Activated CD4-positive, CD25-positive, alpha-beta regulatory T cell treated with anti-CD3 and anti-CD28 coated beads, Interleukin-2, amount 50 U/mL, for 72 hours (primary cell): ENCODE measurements at places on chromosomes 11 and 22.
A peak's percentile ranks its signal among the peaks of the same experiment; 100 is the strongest.

GRCh38 chr11:46601129-46601528 is 7.3 kb upstream of the AMBRA1 start:
- DNase-seq, result no peak

GRCh38 chr22:33014621-33015020 is 43.6 kb downstream of the SYN3 start:
- DNase-seq, result no peak

GRCh38 chr11:2521733-2522630 is 77.2 kb downstream of the KCNQ1 start:
- DNase-seq, result no peak

DNA sequence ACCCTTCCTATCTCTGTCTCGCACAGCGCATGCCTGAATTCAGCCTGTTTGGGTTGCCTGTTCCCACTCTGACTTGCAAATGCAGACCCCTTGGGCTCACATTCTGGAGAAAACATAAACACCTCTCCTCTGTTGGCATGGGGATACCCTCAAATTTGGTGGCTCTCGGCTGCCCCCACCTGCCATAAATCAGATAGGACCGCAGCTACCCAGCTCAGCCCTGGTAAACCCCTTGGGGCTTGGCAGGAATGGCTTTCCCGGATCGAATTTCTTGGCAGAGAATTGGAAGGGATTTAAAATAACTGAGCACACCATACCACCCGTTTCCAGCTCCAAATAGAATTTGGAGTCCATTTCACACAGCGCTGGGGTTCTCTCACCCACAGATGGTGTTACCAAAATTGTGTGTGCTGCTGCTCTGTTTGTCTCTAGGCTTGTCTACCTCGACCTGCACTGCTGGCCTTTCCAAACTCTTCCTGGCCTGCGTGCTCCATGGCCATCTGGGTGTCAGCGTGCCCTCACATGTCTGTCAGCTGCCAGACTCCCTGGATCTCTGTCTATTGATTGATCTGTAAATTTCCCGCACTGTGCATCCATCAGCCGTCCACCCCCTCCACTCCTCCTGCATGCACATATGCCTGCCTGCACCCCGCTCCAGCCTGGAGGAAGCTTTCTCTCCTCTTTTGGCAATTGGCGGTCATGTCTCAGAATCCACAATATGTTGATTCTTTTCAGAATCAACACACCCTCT is 134.0 kb downstream of the NTM start:
- DNase-seq, result no peak

GRCh38 chr11:34986883-34987520 is 70.6 kb downstream of the PDHX start:
- DNase-seq, result no peak

GRCh38 chr11:126032375-126032774 is 30.3 kb downstream of the CDON start:
- no peak for DNase-seq

GRCh38 chr11:460331-461199 is 10.5 kb downstream of the PTDSS2 start:
- DNase-seq, result no peak

DNA sequence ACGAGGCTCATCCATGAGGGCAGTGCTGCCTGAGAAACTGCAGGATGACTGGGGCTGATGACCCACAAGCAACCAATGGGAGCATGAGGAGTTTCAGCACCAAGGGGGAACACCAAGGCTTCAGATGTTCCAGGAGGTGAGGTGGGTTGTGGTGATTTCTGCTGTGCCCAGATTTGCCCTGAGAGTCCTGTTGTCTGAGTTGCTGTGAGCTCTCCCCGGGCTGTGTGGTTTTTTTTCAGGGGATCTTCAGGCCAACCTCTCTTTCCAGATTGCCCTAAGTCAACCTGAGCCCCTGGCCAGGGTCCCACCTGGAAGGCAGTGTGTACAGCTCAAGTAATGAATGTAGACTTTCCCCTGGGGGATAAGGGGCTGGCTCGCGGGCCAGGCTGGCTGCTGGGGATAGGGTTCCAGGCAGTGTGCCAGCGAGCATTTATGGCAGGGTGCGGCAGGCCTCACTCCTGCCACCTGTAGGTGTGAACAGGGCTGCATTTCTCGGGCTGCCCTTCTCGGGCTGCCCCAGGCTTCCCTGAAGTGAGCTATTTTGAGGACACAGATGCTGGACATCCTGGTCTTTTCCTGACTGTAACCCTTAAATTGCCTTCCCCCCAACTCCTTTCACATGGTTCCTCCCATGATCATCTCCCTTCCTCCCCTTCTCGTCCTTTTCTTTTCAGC is 9.8 kb downstream of the SLC22A6 start:
- no peak for DNase-seq

DNA sequence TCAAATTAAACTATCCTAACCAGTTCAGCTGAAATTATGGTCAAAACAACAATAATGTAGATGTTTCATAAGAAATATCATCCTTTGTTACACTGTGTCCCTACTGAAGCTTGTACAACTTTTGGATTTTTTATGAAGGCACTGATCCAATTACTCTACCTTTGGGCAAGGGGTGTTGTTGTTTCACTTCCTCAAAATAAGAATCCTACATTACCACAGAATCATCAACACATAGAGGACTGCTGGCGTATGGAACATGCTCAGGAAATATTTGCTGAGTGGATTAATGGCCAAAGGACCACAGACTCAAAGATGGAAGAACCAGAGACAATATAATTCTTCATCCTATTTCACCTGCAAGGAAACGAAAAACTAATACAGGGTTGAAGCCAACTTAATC is 907.5 kb upstream of the CCDC90B start:
- no peak for DNase-seq

DNA sequence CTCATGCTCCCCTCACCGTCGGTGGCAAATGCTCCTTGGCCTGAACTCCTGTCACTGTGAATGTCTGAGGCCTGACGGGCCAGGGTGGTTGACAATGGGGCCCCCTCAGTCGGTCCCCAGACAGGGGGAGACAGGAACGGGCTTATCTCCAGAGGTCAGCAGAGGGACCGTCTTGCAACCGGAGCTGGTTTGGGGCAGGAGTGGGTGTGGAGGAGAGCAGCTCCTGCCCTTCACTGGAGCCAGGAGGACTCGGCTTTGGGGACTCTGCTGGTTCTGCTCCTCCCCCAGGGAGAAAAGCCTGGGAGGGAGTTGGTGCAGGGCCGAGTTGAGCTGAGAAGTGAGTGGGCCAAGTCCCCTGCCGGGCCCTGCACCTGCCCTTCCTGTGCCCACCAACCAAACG is 354.4 kb downstream of the BRD1 start:
- no peak for DNase-seq

- no peak for DNase-seq
These were observed 206.7 kb downstream of the SBF2 start for GRCh38 chr11:10087186-10087922.

DNA sequence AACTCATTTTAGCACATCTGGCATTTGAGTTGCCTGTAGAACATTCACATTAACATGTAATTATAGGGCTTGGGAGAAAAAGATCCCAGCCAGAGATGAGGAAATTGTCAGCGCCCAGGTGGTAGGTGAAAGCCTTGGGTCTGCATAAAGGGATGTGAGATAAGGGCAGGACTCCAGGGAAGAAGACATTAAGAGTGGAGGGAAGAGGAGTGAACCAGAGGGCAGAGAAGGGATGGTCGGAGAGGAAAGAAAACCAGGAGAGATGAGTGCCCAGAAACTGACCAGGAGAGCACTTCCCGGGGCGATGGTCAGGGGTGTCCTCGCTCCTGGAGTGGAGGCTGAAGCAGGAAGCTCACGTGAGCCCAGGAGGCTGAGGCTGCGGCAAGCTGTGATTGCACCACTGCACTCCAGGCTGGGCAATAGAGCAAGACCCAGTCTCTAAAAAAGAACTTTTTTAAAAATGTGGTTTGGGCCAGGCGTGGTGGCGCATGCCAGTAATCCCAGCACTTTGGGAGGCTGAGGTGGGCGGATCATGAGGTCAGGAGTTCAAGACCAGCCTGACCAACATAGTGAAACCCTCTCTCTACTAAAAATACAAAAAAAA is 20.3 kb upstream of the DGKZ start:
- no peak for DNase-seq

DNA sequence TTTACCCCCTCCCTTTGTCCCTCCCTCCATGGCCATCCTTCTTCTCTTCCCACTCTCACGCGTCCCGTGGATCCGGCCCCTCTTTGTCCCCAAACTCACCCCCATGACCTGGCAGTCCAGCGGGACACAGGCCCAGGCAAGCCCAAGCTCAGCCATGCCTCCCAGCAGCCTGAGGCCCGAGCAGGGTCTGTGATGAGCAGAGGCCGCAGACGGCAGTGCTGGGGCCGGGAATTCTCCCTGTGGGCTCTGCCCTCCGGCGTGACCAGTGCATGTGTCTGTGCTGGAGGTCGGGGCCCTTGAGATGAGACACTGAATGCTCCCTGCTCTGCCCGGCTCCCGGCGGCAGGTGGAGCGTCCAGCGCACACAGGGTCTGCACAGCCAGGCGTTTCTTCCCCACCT is 237.9 kb downstream of the BRD1 start:
- no peak for DNase-seq

- peak; percentile 57 for DNase-seq
These were observed at the start of gene LRRC32 for GRCh38 chr11:76670485-76671236. TSS of gene LRRC32 (minus strand) at chr11:76670747. CDS start at chr11:76665954, 4,793 bp downstream.

GRCh38 chr22:25573841-25574240 is 9.4 kb downstream of the GRK3 start:
- DNase-seq, result no peak

DNA sequence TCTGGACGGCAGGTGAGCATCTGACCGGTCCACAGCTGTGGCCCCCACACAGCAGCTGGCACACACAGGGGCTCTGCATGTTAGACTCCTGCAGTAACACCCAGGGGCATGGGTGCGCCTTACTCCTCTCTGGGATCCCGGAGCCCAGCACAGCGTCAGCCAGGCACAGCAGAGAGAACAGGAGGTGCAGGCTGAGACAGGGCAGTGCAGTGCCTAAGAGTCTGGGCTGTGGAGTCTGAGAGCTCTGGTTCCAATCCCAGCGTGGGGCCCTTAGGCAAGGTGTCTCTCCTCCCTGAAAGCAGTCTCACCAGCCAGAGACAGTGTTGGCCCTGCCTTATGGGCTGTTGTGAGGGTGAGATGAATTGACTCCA is 2.3 kb downstream of the NUDT8 start:
- DNase-seq, result no peak

- DNase-seq, result no peak
These were observed 8.2 kb upstream of the SYT8 start for GRCh38 chr11:1826552-1827094.

GRCh38 chr22:38429499-38430068 is 25.4 kb downstream of the KCNJ4 start:
- DNase-seq, result no peak

DNA sequence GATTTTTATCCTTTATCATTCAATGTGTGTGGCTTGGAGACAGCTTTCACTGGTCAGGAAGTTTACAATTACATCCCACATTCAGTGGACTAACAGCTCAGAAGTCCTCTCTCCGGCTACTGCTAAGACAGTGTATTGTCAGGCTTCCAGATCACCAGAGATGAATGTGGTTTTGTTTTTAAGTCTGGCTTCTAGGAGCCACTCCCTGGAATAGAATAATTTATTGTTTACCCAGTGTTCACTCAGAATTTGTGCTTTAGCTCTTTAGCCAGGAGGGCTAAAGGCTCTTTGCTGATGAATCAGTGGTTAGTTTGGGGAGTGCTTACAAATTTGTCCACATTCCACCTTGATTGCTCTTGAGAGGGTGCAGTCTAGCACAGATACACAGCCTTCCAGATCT is 26.5 kb downstream of the TRIM77 start:
- no peak for DNase-seq

DNA sequence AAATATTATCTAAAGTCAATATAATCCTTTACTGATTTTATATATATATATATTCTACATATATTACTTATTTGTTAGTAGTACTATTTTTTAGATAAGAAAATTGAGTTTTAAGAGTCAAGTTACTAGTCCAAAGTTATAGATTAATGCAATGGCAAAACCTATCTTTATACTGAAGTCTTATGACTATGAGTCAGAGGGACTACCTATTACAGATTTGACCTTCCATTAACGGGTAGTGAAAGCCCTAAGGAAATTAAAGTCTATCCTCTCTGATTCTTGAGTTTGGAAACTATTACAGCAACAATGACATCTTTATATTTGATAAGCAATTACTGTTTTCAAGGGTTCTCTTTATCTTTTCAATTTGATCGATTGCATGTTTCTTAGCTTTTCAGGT is 315.8 kb downstream of the CASP12 start:
- DNase-seq, result no peak

GRCh38 chr11:3245071-3245470 is 12.9 kb upstream of the MRGPRE start:
- DNase-seq, result no peak

GRCh38 chr11:121524233-121524631 is 71.5 kb upstream of the SORL1-AS1 start:
- DNase-seq, result no peak

GRCh38 chr11:129917231-129917630 is 21.9 kb upstream of the NFRKB start:
- DNase-seq, result no peak

DNA sequence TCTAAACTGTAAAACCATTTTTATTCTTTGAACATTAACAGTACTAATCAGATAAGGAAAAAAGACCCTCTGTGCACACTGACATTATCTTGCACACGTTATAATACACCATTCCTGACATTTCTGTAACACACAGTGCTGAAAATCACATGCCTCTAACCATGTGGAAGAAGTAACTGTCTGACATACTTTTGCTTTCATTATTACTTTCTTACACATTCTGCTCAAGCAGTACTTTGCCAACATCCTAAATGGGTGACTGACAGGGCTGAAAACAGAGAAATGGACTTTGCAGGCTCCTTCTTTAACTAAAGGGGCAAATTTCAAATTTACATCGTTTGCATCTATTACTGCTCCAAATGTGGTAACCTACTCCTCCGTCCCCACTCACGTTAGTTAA is 22.8 kb upstream of the TP53AIP1 start:
- no peak for DNase-seq

DNA sequence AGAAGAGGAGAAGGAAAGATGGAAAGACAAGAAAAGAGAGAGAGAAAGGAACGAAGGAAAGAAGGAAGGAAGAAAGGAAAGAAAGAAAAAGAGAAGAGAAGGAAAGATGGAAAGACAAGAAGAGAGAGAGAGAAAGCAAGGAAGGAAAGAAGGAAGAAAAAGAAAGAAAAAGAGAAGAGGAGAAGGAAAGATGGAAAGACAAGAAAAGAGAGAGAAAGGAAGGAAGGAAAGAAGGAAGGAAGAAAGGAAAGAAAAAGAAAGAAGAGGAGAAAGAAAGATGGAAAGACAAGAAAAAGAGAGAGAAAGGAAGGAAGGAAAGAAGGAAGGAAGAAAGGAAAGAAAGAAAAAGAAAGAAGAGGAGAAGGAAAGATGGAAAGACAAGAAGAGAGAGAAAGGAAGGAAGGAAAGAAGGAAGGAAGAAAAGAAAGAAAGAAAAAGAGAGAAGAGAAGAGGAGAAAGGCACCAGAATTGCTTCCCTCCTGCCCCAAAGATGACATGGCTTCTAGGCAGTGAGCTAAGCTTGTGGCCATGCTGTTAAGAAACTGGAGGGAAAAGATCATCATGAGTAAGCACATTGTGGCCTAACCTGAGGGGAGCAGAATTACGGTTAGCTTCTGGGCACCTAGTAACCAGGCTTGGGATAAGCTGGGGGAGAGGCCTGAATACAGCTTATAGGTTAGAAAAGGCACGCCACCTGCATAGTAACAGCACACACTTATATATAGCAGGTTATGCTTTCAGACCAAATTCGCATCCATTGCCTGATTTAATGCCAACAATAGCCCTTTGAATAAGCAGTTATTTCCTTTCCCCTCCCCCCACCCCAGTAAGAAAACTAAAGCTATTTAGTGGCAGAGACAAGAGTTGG is 2.3 kb upstream of the ST3GAL4 start:
- no peak for DNase-seq
